ENCODE measurements at places on chromosomes 1 and 21.

DNA sequence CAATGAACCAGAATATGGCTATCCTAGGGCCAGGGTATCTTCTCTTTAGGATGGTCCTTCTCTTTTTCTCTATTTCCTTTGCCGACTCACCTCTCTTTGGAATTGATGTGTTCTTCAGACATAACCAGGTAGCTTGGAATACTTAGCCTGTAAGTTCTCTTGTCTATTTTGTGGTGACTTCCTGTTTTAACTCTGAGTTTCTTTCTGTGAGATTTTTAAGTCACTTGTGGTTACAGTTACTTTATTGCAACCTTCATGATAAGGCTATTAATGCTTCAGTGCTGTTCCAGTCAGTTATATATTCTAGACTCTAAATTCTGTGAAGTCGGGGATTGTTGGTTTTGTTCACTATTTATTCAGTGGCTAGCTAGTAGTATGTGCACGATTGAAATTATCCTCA lies 46.2 kb downstream of the DISP1 start:
- DNase-seq: no peak

- no peak for DNase-seq
These were observed 15.4 kb upstream of the SAMD13 start for GRCh38 chr1:84286071-84286470.

GRCh38 chr1:184753608-184754475 lies 816 bp downstream of the EDEM3 start:
- no peak for DNase-seq

- DNase-seq: no peak
These were observed 271.4 kb downstream of the FOXD2 start for GRCh38 chr1:47709019-47709871.

DNA sequence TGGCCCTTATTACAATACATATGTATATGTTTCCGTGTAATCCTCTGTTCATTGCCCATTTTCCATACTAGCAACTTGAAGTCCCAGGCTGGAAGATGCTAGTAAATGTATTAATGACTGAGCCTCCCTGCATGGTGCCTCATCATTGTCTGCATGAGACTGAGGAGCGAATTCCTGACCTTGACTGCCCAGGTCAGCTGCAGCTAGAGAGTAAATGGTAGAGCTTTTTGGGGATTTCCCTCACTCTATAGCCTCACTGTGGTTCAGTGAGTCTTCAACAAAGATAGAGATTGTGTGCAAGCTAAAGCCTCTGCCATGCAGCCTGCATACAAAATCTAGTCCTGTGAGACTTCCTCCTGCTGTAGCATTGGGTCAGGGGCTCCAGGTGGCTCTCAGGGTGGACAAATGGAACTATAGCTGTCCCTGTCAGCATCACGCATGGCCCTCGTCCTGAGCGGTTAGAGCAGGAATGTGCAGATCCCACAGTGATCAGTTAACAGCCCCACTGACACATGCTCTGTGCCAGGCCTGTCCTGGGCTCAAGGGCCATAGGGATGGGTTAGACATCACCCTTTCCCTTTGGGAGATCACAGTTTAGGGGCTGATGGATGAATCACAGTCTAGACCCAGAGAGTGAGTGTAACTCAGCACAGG lies 741.7 kb downstream of the MATN1 start:
- DNase-seq: no peak

DNA sequence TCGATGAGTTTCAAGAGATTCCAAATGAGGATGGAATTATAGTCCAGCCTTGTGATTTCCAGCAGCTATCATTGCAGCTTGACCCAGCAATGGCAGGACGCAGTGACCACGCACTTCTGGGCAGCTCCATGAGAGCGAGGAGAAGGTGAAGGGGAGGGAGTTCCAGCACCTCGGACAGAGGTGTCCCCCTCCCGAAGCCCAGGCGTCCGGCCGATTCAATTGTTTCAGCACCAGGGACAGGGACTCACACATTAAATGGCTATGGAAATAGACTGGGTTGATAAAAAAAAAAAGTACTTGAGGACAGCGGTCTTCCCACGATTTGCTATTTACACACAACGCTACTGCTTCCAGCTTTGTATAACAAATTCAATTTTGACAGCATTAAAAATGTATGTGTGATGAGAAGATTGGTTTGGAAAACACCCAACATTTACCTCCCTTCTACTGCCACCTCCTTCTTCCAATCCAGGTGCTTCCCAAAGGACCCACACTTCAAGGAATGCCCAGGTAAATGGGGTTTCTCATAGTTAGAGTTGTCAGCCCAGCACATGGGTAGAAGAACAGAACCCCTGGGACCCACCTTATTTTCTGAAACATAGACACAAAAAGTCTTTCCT lies 71.8 kb downstream of the DISP3 start:
- no peak for DNase-seq

- DNase-seq: no peak
These were observed 3.7 kb downstream of the CHD1L start for GRCh38 chr1:147246044-147246690.

- no peak for DNase-seq
These were observed 80.6 kb downstream of the WLS start for GRCh38 chr1:68151690-68152089.

- DNase-seq: no peak
These were observed 10.1 kb downstream of the GNG4 start for GRCh38 chr1:235639226-235640205.

GRCh38 chr1:9710037-9710436 lies 58.5 kb downstream of the PIK3CD start:
- no peak for DNase-seq

DNA sequence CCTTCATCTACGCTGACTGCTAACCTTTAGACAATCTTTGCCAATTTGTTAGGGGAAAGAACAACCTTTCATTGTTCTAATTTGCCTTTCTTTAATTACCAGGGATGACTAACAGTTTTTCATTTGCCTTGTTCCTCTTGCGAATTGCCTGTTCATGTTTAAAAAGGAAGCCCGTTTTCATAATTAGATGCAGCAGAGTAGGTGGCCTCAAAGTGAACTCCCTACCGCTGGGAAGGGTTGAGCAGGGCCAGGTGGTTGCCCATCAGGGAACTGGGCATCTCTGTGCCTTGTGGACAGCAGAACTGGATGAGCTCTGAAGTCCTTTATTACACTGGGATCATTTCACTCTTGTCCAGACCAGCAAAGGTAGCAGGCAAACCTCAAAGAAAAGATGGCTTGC lies 59.0 kb downstream of the HIVEP3 start:
- no peak for DNase-seq

DNA sequence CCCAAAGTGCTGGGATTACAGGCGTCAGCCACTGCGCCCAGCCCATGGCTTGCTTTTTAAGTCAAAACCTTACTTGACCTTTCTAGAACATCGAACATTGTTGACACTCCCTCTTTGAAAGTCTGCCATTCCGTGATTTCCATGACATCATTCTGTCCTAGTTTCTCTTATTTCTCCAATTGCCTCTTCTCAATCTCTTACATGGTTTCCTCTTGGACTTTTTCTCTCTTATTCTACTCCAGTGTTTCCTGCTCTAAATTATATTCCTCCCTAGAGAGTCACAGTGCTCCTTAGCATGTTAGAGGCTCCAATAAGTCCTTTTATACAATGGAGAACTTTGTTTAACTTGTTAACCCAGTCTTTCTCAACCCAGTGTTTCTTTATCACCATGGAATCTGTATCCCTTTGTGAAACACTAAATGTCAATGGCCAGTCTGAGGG lies 25.5 kb downstream of the JAM2 start:
- DNase-seq: no peak

DNA sequence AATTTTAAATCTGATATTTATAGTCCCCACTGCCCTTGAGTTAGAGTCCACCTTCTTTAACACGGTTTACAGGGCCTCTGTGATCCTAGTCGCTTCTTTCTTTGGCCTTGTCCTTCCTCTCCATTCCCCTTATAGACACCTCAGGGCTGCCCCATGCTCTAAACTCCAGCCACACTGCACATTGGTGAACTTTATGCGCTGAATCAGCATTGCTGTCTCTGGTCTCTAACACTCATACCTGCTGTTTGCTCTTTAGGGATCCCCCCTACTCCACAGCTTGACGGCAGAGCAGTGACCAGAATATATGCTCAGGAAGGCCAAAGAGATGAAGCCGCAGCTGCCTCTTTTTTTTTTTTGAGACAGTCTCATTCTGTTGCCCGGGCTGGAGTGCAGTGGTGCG lies 30.2 kb downstream of the PLEKHO1 start:
- no peak for DNase-seq

GRCh38 chr1:151972542-151973248 lies 21.0 kb downstream of the S100A10 start:
- no peak for DNase-seq

GRCh38 chr1:233208687-233209086 lies 86.8 kb downstream of the PCNX2 start:
- DNase-seq: no peak

- DNase-seq: no peak
These were observed 101.1 kb downstream of the UBIAD1 start for GRCh38 chr1:11373895-11374747.

DNA sequence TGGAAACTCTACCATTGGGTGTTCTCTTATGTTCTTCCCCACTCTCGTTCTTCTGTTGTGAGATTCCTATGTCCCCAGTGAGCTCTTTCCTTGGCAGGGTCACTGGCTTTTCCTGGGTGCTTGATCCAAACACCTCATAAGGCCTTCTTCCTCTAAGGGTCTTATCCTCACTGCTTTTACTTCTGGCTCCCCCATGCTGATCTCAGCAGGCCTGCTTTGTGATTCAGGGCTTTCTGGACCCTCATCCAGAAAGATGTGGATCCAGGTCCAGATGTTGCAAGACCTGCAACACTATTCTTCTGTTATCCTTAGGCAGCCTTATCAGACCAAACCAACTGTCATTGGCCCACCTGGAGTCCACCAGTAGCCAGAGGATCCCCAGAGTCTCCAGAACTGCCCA lies 11.2 kb upstream of the MYOG start:
- no peak for DNase-seq

DNA sequence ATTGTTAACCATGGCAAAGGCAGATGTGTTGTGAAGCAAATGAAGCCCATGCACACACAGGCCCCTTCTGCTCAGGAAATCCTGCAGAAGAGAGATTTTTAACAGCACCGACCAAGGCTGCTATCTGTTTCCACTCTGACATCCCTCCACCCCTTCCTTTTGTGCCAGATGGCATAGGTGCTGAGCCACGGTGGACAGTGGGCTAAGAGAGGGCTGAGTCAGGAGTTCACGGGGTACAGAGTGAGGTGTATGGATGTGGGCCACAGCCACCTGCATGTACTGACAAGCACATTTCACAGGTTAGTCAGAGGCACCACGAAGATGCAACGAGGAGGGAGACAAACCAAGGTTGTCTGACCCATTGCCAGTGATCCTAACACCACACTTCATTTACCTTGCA lies 9.5 kb downstream of the RSPH1 start:
- no peak for DNase-seq

GRCh38 chr1:29209173-29209572 lies 21.6 kb downstream of the MECR start:
- DNase-seq: no peak

DNA sequence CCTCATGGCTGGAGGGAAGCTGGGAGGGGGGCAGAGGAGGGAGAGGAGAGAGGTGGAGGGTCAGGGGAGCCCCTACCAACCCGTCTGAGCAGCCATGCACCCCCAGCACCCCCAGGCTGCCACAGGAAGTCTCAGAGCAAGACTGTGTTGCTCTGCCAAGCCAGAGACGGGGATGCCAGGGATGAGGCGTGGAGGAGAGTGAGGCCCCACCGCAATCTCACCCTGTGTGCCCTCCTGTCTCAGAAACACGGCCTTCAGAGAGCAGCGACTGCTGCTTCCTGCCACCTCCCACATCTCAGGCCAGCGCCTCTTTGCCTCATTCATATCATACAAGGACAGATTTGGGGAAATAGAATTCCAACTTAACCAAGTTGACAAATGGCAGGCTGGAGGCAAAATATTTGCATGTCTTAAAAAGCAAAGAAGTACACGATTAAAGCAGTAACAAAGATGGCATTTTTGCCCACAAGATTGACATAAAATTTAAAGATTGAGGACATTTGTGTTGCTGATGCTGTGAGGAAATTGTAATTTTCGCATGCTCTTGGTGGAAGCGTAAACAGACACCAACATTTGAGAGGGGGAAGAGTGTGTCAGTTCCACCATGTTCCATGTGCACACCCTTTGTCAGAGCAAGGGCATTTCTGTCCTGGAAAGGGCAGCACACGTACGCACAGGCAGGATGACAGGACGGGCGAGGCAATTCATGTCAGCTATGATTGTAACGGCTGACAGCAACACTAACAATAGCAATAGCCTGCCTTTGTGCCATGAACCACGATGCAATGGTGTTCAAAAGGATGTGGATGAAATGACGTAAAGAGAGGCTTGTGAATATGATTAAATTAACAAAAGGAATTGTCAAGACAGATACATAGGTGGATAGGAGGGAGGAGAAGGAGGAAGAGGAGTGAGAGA lies 59.0 kb upstream of the BACE2 start:
- no peak for DNase-seq

- peak; percentile 7 for DNase-seq
These were observed 32.5 kb downstream of the XKR8 start for GRCh38 chr1:27992276-27992675.

- no peak for DNase-seq
These were observed 5.2 kb upstream of the LIN28A start for GRCh38 chr1:26405281-26405915.

- no peak for DNase-seq
These were observed 54.2 kb upstream of the ETS2 start for GRCh38 chr21:38751379-38752050.

- DNase-seq: no peak
These were observed 99.5 kb downstream of the CACHD1 start for GRCh38 chr1:64569411-64569810.

DNA sequence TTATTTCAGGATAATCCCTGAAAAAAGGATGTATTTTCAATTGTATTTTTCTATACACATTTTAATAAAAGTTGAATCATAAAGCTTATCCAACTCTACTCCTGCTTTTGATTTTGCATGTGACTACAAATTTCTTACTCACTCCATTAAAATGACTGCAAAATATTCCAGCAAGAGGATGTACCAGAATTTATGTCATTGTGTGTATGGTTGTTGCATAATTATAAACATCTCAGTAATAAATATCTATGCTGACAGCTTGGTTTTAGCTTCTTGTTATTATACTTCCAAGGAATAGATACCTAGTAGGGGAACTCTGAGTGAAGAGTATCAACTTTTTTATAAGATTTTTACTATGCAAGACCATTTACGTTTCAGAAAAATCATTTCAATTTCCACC lies 463.2 kb upstream of the RUNX1 start:
- DNase-seq: no peak

GRCh38 chr1:86477256-86477655 lies 8.5 kb downstream of the CLCA1 start:
- no peak for DNase-seq

GRCh38 chr1:36590771-36591170 lies 108.1 kb upstream of the CSF3R start:
- no peak for DNase-seq

All from stimulated activated CD4-positive, alpha-beta T cell treated with anti-CD3 and anti-CD28 coated beads, Interleukin-1b, Interleukin-23, amount 100 ng/mL, for 1 hour (primary cell).